Mammary epithelial cell (primary cell): ENCODE measurements at places on chromosomes 6 and 20. TPM values are rescaled to one million over a fixed set of nuclear protein-coding genes. Genes with fewer than 3 reads are reported as not detected.

Gene LY6G6C
- total RNA-seq, result not detected

Gene CARMIL1
- 58.2 TPM for total RNA-seq

Gene PDYN
- not detected in 2 replicates for total RNA-seq

Gene GDAP1L1
- total RNA-seq, result not detected in 2 replicates

Gene TRDN
- total RNA-seq, result not detected in 2 replicates
